ENCODE measurements at places on chromosomes 1 and 21. TPM values are rescaled to one million over a fixed set of nuclear protein-coding genes. Genes with fewer than 3 reads are reported as not detected.

DNA sequence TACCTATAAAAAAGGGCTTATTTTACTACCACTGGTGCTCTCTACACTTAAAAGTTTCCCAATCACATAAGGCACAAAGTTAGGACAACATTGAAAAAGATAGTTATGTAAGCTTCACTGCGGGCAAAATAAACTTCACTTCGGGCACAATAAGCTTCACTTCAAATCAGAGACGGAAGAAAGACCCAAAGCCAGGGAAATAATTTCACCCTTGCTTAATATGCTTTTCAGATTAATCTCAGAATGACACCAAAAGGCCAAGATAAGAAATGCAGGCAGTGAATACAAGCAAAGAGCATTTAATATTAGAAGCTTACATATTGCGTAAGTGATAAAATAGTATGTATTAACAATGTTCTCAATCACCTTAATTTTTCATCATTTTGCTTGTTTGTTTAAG lies 444.2 kb downstream of the SETD4 start:
- no peak for DNase-seq

GRCh38 chr1:50930965-50931737 lies 28.9 kb downstream of the FAF1 start:
- no peak for DNase-seq

- no peak for DNase-seq
Observed at GRCh38 chr1:215710036-215710898, 143.2 kb downstream of the KCTD3 start.

- DNase-seq = no peak
Observed at GRCh38 chr1:150730130-150730721, 9.5 kb upstream of the HORMAD1 start.

ARHGEF11 gene
- 25.4 TPM for total RNA-seq

GRCh38 chr1:4176841-4177240 lies 276.8 kb upstream of the C1orf174 start:
- DNase-seq = no peak

TDRKH gene
- total RNA-seq = 4.4 TPM

- no peak for DNase-seq
Observed at GRCh38 chr1:60052601-60053000, 21.0 kb downstream of the C1orf87 start.

GRCh38 chr1:116289193-116289592 lies 83.9 kb upstream of the ATP1A1 start:
- no peak for DNase-seq

CLDN14 gene
- total RNA-seq = not detected

GRCh38 chr1:19772053-19772452 lies 27.7 kb downstream of the TMCO4 start:
- DNase-seq = no peak

RBBP5 gene
- total RNA-seq = 10.0 TPM

DNA sequence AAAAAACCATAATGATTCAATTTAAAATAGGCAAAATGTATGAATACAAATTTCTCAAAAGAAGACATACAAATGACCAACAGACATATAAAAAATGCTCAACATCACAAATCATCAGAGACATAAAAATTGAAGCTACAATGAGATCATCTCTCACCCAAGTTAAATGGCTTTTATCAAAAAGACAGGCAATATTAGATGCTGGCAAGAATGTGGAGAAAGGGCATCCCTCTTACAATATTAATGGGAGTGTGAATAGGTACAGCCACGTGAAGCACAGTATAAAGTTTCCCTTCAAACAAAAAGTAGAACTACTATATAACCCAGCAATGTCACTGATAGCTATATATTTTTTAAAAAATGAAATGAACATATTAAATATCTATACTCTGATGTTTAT lies 1481.7 kb downstream of the AMY1C start:
- no peak for DNase-seq

TMCC2 gene
- 11.9 TPM for total RNA-seq

All from left cardiac atrium (tissue), 4 donors.